ENCODE measurements at places on chromosomes 4 and X. TPM values are rescaled to one million over a fixed set of nuclear protein-coding genes. Genes with fewer than 3 reads are reported as not detected.

MMRN1 gene
- 35.9 TPM for total RNA-seq

EXOC1L gene
- 0.17 TPM for total RNA-seq

DNA sequence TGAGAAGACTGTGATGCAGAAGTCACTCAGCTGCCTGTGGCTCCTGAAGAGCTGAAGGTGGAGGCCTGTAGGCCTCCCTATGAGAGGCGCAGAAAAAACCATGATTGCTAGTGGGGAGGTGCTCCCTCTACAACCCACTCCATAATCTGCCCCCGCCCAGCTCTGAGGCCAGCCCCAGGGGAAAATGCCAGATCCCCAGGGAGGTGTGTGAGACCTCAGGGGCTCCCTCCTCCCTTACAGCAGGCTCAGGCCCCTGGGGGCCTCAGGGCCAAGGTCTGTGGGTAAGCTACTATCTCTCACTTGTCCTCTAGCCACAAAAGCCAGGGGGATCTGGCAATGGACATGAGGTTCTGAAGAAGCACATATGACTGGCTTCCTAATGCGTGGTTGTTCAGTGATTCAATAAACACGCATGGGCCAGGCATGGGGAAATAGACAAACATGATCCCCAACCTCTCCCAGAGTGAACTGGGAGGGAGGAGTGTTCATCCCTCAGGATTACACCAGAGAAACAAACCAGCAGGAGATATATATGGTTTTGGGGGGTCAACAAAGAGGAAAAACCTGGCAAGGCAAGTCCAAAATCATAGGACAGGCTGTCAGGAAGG is 51.0 kb upstream of the MTM1 start:
- no peaks in the 10 kb centered on the region for H3K27me3 ChIP-seq
- H3K4me1 ChIP-seq: peaks cover 7% of the 10 kb centered on the region
- no peak overlapping the region for H3K27ac ChIP-seq
- no peak overlapping the region for H3K4me3 ChIP-seq

DNA sequence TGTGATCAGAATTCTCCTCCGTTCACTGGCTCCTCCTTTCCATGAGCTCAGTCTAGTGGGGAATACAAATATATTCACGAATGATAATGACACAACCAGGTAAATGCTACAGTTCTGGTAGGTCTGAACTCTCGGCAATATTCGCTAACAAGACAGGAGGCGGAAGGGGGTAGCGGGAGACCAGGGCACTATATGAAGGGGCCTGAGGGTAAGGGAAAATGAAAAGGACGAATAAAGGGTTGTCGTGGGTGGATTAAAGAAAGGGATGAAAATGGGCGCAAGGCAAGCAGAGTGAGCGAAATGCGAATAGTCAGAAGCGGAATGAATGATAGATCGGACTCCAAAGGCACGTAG is 743 bp downstream of the NKAP start:
- H3K4me3 ChIP-seq: peak overlapping the region; percentile 80
- H3K36me3 ChIP-seq: peaks cover 3% of the 10 kb centered on the region
- peaks cover 11% of the 10 kb centered on the region for H3K4me1 ChIP-seq

DNA sequence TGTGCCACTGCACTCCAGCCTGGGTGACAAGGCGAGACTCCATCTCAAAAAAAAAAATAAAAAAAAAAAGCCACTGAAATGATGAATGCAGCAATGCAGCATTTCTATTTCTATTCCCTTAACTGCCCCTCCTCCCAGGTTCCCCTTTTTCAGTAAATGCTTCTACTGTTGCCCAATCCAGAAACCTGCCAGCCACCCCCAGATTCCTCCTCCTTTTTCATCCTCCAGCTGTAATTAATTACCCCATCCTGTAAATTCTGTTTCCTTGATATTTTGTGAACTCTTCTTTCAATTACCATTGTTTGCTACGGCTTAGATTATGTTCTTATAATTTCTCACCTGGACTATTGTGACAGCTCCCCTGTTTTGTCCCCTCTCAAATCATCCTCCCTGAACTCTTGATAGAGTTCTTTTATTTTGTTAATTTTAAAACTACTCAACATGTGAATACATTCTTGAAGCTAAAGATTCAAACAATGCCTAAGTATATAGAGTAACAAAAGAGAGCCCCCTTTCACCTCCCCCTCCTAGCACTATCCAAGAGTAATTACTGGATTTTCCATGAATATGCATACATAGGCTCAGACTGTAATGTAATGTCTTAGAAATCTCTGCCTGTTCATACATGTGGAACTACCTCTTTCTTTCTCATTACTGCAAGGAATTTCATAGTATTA is 140.6 kb upstream of the GPC4 start:
- no peaks in the 10 kb centered on the region for H3K27me3 ChIP-seq
- no peak overlapping the region for H3K4me3 ChIP-seq
- H3K27ac ChIP-seq: no peak overlapping the region
- peaks cover under 1% of the 10 kb centered on the region for H3K4me1 ChIP-seq
- no peaks in the 10 kb centered on the region for H3K36me3 ChIP-seq
- DNase-seq: no peak

- no peak for DNase-seq
- no peak overlapping the region for H3K4me3 ChIP-seq
- peaks cover 2% of the 10 kb centered on the region for H3K36me3 ChIP-seq
Measured at GRCh38 chr4:5967783-5968182, 50.4 kb downstream of the C4orf50 start.

GRCh38 chr4:52966781-52967180 is 104.7 kb downstream of the RASL11B start:
- no peak overlapping the region for H3K27ac ChIP-seq
- H3K27me3 ChIP-seq: no peaks in the 10 kb centered on the region
- DNase-seq: no peak
- H3K4me1 ChIP-seq: no peaks in the 10 kb centered on the region

DNA sequence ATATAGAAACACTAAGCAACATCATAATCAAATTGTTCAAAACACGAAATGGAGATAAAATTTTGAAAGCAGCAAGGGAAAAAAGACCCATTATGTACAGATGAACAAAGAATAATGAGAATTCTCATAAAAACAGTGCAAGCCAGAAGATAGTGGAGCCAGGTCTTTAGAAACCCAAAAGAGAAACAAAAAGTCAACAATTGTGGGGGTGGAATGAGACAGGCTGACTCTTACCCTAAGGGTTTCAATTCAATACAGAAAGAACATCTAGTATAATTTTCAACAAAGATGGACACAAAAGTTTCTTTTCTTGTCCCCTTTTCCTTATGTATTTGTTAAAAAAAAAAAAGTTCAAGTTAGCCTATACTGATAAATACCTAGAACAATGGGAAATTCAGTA is 34.0 kb upstream of the MAGEB2 start:
- H3K4me1 ChIP-seq: no peaks in the 10 kb centered on the region
- peaks cover 11% of the 10 kb centered on the region for H3K27me3 ChIP-seq
- H3K27ac ChIP-seq: no peak overlapping the region
- no peak for DNase-seq

GRCh38 chr4:24328711-24329110 is 255.6 kb downstream of the DHX15 start:
- no peak overlapping the region for H3K27ac ChIP-seq
- no peaks in the 10 kb centered on the region for H3K27me3 ChIP-seq
- no peak overlapping the region for H3K4me3 ChIP-seq

Measured in spinal cord (tissue), 10 donors.